ENCODE measurements at places on chromosomes 11 and 22. TPM values are rescaled to one million over a fixed set of nuclear protein-coding genes. Genes with fewer than 3 reads are reported as not detected.

Gene NRGN
- 11.0 TPM for polyA plus RNA-seq

Gene GRM5
- not detected for polyA plus RNA-seq

Gene SCT
- not detected for polyA plus RNA-seq

DNA sequence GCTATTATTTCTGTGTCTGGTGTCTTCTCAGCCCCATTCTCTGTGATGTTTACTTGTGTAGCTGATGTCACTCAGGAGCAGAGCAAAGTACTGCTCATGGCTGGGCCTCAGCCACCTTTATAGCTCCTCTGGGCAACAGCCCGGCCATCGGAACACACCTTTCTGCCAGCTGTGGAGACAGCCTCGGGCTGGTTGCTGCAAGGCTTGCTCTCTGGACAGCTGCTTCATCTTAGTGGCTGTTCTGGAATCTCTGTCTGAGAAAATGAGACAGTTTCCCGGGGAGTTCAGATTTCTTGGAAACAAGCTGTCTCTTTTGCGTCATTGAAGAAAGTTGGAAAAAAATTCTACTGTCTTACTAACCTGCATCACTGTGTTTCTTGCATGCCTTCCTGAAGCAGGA lies 20.0 kb downstream of the THY1 start:
- no peak for DNase-seq

- DNase-seq: no peak
These were observed 47.9 kb upstream of the ARHGAP42 start for GRCh38 chr11:100639140-100639539.

- no peak for DNase-seq
These were observed 60.9 kb upstream of the CLMP start for GRCh38 chr11:123255909-123256308.
